ENCODE measurements at places on chromosomes 3 and 15.

DNA sequence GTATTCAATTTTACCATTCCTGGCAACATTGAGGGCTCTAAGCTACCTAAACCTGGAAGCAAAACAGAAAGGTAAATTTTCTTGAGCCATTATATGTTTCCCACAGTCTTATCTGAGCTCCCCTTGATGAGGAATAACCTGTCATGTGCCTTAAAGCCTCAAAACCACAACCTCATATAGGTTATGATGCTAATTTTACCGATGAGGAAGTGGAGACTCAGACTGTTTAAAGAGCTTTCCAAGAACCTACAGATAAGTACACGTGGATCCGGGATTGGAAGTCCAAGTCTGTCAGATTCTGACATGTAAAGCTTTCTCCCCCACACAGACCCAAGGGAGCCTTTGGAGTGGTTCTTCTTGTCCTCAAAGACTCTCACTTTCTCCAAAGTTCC lies 140.5 kb downstream of the SEMA6D start:
- no peak for DNase-seq

DNA sequence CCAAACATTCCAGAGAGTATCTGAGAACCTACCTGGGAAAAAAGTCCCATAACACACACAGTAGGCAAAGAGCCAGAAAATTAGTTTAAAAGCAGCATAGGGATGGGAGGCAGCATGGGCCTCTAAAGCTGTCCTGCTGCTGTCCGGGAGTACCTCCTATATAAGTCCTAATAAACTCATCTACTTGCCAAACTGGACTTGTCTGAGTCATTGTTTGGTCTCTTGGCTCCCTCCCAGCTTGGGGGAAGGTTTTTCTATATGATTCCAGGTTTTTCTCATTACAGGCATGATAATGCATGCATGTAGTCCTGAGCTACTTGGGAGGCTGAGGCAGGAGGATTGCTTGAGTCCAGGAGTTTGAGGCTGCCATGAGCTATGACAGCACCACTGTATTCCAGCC lies 17.5 kb upstream of the HACD2 start:
- no peak for DNase-seq

- DNase-seq = no peak
Measured at GRCh38 chr3:166307756-166308350, 470.6 kb upstream of the BCHE start.

- no peak for DNase-seq
Measured at GRCh38 chr15:95458721-95459120, 871.8 kb upstream of the NR2F2 start.

- DNase-seq = no peak
Measured at GRCh38 chr15:28989239-28989830, 103.6 kb downstream of the APBA2 start.

DNA sequence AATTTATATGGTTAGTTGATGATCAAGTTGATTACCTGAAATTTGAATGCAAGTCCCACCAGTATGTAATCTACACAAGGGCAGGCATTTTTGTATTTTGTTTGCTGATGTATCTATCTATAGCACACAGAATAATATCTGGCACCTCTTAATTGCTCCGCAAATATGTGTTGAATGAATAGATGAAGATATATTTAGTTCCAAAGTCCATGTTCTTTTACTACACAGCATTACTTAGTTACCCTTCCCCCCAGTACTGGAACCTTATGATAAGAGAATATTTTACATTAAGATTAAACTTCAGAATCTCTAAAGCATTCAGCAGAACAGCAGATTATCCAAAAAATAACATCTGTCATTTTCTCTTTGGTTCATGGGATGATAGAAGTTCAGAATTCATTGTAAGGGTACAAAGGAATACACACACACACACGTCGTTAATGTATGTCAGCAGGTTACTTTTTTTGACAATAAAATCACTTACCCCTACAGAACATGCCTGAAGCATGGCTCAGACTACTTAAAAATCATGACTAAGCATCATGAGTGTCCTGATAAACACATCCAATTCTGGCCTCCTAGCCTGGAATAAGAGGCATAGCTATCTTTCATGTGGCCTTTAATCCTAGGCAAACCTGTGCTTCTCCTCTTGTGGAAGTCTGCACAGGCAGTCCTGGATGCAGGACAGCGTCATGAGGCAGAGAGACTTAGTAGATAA lies 148.9 kb upstream of the TBC1D5 start:
- no peak for DNase-seq

- no peak for DNase-seq
Measured at GRCh38 chr3:73452729-73453128, 172.0 kb downstream of the PDZRN3 start.

DNA sequence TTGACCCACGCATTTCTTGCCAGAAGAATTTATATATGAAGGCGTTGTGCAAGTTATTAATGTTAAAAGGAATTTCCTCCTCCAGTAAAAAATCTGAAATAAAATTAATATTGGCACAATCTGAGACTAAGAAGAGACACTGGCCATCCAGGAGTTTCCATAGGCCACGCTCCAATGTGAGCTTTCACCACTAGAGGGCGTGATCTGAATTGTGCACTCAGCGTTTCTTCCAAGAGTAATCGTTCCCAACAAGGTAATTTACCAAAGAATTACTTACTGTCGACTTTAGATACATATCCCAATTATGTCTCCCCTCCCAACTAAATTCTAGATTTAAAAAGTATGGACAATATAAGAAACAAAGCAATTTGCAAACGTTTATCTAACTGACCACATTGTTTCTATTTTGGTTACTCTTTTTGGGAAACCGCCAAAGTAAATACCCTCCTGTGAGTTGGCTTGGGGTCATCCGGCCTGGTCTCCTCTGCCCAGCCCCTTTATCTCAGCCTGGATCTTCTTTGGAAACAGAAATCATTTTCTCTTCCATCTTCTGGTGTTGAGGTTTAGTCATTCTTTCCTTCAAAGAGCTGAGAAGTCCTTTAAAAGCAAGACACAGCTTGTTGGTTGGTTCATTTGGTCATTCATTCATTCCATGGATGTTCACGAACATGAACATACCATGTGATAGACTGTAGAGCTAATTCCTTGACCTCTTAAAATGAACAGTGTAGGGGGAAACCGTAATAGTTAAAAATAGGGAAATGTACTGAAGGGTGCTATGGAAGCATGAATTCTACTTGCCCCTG lies 26.2 kb downstream of the POLR2M start:
- no peak for DNase-seq
